ENCODE measurements at places on chromosomes 4 and X.

DNA sequence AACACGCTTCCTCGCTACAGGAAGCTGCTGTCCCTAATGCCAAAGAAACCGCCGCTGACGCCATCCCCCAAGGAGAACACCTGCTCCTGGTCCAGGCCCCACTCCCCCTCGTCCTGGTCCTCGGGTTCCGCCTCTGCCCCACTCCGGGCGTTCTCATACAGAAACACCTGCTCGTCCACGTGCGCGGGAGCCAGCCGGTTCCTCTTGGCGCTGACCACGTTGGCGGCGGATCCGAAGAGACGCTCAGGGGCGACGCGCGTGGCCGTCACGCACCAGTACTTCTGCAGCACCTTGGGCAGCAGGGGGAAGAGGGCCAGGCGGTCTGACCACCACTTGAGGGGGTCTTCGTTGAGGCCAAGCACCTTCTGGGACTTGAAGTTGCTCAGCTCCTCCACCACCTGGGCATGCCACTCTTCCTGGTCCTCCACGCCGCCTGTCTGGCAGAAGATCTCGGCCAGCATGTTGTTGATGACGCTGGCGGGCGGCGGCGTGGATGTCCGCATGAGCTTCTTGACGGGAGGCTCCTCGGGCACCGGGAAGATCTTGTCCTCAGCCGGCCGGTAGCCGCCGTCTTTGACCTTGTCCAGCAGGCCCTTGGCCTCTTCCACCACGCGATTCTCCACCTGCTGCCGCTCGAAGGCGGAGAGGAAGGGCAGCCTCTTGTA is 12.0 kb downstream of the DHRSX start:
- DNase-seq: no peak

DNA sequence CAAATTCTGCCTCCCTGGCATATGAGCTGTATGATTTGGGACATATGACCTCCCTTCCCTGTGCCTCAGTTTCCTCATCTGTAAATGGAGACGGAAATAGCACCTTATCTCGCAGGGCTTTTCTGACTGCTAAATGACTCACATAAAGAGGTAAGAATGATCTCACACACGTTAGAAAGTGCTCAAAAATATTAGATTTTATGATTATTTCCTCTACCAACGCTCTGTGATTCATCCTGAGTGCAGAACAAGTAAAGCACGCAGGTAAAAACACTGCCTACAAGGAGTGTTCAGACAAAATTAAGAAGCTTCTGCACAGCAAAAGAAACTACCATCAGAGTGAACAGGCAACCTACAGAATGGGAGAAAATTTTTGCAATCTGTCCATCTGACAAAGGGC is 21.1 kb downstream of the ACSL1 start:
- no peak for DNase-seq

DNA sequence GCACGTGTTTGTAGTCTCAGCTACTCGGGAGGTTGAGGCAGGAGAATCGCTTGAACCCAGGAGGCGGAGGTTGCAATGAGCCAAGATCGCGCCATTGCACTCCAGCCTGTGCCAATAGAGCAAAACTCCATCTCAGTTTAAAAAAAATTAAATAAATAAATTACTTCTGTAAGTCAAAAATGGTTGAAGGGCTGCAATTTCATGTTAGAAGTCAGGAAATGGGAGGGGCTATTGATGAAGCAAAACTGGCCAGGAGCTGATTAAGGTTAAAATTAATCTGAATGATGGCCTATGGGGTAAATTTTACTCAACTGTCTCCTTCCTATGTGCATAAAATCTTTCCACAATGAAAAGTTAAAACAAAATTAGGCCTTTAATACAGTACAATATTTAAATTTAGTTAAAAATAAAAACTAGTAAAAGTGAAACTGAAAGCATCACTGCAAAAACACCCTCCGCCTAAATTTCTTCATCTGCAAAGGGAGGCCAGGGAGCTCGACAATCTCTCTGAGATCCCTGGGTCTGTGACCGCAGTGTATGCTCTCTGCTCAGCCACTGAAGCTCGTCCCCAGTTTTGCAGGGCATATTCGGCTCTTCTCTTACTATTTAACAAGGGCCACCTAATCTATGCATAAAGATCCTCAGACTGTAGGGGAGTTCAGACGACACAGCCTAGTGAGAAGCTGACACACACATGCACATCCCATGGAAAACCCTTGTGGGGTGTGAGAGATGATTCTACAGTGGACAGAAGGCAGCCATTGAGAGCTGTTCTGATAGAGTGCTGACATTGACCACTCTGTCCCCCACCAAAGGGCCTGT is 57.2 kb downstream of the IRF2 start:
- DNase-seq: no peak

- no peak for DNase-seq
These were observed 207.1 kb upstream of the CXorf66 start for GRCh38 chrX:140172401-140172800.

- no peak for DNase-seq
These were observed 52.9 kb downstream of the PGRMC1 start for GRCh38 chrX:119288890-119289393.

- DNase-seq: peak; percentile 4
These were observed 146.4 kb downstream of the PCDH19 start for GRCh38 chrX:100263650-100264049.

DNA sequence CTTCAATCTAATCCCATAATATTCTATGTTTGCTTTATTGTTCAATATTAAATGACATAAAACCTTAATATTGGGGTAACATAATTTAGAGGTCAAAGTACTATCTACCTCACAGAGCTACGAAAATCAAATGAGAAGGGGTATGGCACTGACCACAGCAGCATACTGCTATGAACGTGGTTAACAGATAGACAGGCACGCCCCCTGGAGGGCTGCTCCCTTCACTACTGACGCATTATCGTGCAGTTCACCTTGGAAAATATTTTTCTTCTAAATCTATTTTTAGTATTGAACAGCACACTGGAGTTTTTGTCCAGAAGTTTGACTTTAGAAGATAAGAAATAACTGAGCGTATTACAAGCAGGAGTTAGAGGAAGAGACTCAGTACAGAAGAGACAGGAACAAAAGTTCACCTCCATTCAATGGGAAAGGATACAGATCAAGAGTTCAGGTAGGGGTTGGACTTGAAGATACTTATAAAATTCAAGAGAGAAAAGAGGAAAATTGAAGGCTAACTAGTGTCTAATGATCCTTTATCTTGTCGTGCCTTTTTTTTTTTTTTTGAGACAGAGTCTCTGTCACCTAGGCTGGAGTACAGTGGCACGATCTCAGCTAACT is 22.7 kb downstream of the MAP9 start:
- peak; percentile 26 for DNase-seq

DNA sequence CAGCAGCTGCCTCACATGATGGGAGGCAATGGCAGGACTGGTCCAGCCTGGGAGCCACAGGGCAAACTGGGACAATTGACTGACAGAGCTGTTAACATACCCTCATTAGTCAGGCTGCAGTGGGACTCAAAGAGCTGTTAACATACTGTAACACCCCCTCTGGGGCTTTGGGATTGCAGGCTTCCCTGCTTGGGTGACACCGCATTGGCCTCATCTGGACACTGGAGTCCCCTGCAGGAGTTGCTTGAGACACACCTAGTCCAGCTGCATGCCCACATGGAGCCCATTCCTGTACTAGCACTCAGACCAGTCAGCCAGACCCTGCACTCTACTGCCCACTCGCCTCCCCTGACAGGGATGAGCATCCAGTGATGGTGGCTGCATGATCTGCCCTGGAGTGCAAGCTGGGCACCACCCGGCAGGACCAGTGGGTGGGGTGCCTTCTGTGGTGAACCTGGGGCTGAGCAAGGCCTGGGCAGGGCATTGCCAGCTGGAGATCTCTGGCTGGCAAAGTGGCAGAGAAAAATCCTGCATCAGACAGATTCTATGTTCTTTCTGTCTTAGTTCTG is 138.8 kb downstream of the DTHD1 start:
- no peak for DNase-seq

GRCh38 chr4:148962539-148963290 is 520.5 kb upstream of the NR3C2 start:
- peak; percentile 35 for DNase-seq

GRCh38 chr4:154073107-154073822 is 284.4 kb upstream of the SFRP2 start:
- peak; percentile 63 for DNase-seq

GRCh38 chr4:168908851-168909273 is 101.2 kb downstream of the CBR4 start:
- DNase-seq: no peak

GRCh38 chr4:139889901-139890300 is 224.3 kb downstream of the MGST2 start:
- DNase-seq: no peak

DNA sequence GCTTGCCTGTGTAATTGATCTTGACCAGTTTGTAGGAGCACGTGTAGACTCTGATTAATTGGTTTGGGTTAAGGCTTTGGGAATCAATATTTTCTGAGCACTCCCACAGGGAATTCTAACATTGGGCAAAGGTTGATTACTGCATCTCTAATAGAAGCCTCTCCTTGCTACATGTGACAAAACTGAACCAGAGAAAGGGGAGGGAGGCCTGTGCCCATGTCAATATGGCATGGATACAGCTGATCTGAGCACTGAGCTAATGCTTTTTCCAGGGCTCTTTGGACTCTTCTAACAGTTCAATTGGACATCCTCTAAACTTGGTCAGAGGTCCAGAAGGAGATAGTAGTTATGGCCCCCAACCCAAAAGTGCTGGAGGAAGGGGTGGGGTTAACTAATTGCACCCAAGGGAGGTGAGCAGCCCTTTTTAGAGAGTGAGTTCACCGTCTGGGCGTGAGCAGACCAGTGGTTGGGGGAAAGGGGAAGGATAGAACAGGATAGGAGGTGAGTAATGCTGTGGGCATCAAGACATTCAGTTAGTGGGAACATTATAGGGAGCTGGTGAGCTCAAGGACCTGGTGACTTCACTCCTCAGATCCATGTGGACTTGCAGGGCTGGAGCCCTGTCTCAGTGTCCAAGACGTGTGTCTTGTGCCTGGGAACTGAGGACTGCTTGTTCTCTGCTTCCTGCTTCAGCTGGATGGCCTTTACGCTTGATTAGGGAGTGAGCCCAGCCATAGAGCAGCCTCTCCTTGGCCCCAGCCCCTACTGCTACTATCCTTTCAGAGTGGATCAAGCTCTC is 22.8 kb downstream of the MSN start:
- DNase-seq: peak; percentile 67

GRCh38 chr4:19486400-19486799 is 765.3 kb upstream of the SLIT2 start:
- DNase-seq: no peak

- DNase-seq: no peak
These were observed 683.5 kb upstream of the GRIA3 start for GRCh38 chrX:122500556-122500955.

DNA sequence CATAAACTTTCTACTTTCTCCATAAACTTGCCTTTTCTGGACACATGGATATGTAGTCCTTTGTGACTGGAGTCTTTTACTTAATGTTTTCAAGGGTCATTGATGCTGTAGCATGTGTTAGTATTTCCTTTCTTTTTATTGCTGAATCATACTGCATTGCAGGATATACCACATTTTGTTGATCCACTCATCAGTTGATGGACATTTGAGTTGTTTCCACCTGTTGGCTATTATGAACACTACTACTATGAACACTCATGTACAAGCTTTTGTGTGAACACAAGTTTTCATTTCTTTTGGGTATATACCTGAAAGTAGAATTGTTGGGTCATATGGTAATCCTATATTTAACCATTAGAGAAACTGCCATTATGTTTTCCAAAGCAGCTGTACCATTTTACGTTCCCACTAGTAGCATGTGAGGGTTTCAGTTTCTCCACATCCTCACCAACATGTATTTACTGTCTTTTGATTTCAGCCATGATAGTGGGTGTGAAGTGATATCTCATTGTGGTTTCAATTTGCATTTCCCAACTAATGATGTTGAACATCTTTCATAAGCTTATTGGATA is 26.3 kb upstream of the GPM6B start:
- no peak for DNase-seq

DNA sequence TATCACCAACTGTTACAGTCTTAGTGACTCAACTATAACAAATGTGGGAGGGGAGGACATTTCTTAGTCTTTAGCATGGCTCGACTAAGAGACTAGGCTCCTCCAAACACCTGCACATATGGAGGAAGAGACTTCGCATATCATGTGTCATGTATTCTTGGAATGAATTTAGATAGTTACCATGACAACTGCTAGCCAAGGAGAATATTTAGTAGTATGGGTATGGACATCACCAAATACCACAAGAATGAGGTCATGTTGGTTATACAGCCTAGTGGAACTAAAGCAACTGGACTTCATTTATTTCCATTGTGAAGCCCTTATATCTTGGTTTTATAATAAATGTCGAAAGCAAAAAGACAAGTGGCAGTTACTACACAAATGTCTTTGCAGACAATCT is 512.3 kb downstream of the CFAP47 start:
- peak; percentile 21 for DNase-seq

GRCh38 chr4:39472396-39472795 is 13.5 kb downstream of the LIAS start:
- no peak for DNase-seq

- DNase-seq: no peak
These were observed 178.7 kb upstream of the PITX2 start for GRCh38 chr4:110801591-110801990.

DNA sequence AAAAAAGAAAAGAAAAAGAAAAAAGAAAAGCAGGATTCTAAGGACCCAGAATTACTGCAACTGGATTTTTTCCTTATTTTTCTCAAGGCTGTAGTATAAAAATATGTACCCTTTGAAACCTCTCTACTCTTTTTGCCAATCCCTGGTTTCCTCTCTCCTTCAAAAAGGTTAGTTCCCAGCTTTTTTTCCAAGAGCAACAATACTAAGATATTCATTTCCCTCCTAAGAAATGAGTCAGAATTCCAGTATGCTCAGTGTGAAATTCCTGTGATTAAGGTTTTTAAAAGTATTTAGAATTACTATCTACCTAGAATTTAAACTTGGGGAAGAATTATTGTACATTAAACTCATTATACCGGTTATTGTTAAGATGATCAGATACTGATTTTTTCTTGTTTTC is 22.0 kb downstream of the SMIM14 start:
- no peak for DNase-seq

DNA sequence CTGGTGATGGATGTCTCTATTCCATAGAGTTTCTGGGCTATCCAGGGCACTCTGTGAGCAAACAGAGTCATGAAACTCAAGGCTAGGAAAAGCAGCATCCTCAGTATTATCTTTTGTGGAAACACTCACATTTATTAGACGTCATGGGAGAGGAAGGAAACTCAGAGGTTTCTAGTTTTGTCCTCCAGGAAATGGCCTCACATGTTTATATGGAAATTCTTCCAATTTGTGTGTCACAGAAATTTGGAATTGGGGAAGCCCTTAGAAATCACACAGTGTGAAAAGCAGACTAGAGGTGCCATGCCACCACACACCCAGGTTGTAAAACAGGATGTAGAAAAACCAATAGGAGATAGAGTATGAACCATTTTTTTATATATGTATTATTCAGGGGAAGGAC is 31.1 kb downstream of the IDS start:
- DNase-seq: no peak

DNA sequence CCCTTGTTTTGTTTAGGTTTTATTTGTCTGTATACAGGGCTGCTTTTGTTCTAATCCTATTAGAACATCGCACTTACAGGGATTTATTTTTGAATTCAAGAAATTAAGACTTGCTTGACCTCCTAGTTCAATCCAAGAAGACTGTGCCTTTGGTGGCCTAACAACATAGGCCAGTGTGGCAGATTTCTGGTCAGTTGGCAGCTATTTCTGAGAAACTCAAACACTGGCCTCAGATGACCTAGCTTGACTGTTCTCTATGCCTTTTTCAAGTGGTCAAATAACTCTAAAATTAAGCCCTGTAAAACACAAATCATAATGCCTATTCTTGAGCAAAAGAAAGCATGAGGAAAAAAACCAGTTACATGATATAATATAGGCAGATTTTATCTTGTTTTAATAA is 89.3 kb upstream of the GPR34 start:
- no peak for DNase-seq

- DNase-seq: no peak
These were observed 72.4 kb downstream of the FRAS1 start for GRCh38 chr4:78129383-78130108.

All from skeletal muscle cell (primary cell).